ENCODE measurements at places on chromosomes 11 and 22.

GRCh38 chr11:131662317-131662972 lies 292.0 kb downstream of the NTM start:
- DNase-seq, result peak; percentile 36

DNA sequence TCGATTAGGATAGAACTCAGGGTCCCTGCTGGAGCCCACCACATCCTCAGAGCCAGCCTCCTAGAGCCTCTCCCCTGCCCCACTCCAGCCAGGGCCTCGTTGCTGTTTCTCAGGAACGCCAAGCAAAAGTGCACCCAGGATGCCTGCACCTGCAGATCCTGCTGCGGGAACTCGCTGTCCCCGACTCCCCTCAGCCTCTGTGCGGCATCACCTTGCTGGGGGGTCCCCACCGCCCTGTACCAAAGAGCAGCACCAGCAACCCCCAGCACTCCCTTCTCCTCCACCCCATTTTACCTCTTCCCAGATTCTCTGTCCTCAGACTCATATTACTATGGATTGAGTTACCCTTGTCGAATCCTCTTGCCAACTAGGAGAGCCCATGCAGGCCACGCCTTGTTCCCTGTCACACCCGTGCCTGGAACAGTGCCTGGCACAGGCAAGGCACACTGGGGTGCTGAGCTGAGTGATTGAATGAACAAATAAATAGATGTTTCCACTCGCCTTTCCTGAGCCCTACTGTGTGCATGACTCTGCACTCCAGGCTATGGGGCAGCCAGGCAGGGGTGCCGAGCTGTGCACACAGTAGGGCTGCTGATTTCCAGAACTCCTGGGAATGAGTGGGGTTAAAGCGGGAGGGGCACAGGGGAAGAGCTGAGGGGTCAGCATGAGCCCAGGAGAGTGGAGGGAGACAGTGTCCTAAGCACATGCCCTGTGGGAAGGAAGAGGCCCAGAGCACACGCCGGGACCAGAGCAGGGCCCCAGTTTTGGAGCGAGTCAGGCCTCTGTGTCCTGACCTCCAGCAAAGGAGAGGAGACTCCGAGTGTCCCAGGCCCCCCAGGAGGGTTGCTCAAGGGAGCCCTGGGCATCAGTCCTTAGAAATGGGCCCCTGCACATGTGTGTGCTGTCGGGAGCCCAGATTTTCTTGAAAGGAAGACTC lies 44.3 kb downstream of the LINC01488 start:
- DNase-seq, result no peak

- DNase-seq, result no peak
Measured at GRCh38 chr11:95264881-95265280, 33.9 kb upstream of the SESN3 start.

GRCh38 chr22:49403102-49403501 lies 424.6 kb downstream of the BRD1 start:
- DNase-seq, result peak; percentile 27

DNA sequence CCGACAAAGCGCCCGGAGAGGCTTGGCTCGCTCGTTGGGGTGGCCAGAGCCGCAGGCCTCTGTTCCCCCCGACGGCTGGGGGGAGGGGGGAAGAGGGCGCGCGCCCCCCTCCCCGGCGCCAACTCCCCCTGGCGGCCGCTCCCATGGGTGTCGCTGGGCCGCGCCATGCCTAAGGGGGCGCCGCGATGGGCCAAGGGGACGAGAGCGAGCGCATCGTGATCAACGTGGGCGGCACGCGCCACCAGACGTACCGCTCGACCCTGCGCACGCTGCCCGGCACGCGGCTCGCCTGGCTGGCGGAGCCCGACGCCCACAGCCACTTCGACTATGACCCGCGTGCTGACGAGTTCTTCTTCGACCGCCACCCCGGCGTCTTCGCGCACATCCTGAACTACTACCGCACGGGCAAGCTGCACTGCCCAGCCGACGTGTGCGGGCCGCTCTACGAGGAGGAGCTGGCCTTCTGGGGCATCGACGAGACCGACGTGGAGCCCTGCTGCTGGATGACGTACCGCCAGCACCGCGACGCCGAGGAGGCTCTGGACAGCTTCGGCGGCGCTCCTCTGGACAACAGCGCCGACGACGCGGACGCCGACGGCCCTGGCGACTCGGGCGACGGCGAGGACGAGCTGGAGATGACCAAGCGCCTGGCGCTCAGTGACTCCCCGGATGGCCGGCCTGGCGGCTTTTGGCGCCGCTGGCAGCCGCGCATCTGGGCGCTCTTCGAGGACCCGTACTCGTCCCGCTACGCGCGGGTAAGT lies 1.4 kb downstream of the KCNC1 start:
- peak; percentile 44 for DNase-seq

- DNase-seq, result peak; percentile 51
Measured at GRCh38 chr22:49999946-50000586, 12.5 kb downstream of the IL17REL start.

GRCh38 chr22:38202437-38203089 lies 769 bp downstream of the MAFF start:
- DNase-seq, result peak; percentile 94

- no peak for DNase-seq
Measured at GRCh38 chr11:87347441-87347840, 309.7 kb downstream of the TMEM135 start.

DNA sequence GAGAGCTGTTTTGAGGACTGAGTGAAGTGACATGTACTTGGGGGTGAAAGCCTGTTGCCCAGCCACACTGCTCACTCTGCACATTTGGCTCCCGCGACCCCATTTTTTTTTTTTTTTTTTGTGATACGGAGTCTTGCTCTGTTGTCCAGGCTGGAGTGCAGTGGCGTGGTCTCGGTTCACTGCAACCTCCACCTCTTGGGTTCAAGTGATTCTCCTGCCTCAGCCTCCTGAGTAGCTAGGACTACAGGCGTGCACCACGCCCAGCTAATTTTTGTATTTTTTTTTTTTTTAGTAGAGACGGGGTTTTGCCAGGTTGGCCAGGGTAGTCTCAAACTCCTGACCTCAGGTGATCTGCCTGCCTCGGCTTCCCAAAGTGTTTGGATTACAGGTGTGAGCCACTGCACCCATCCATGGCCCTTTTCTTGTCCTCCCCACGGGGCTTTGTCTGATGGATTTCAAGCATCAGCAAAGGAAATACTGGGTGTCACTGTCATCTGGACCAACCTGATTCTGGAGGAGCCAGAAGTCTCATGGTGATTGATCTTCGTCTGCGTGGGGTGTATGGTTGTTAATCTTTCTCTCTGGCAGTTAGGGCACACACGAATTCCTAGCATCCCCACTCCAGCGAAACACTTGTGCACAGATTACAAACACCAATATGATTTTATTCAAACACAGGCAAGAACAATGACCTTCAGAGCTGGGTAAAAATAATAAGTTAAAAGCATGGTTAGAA lies 3.4 kb upstream of the UCP3 start:
- no peak for DNase-seq

DNA sequence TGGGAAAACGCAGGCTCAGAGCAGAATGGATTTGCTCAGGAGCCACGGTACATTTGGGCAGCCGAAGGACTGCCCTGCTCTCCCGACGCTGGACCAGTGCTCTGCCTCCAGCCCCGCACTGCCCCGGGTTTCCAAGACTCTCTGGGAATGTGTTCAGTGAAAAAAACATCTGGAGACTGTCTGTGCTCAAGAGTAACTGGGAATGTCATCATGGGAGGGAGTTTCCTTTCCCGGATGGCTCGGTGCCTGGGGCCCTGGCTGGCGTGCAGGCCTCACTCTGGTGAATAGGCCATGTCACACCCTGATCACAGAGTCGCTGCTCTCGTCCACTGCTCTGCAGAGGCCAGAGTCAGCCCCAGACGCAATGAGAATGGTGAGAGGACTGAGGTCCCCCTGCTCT lies 9.8 kb upstream of the APOL6 start:
- DNase-seq, result peak; percentile 84

DNA sequence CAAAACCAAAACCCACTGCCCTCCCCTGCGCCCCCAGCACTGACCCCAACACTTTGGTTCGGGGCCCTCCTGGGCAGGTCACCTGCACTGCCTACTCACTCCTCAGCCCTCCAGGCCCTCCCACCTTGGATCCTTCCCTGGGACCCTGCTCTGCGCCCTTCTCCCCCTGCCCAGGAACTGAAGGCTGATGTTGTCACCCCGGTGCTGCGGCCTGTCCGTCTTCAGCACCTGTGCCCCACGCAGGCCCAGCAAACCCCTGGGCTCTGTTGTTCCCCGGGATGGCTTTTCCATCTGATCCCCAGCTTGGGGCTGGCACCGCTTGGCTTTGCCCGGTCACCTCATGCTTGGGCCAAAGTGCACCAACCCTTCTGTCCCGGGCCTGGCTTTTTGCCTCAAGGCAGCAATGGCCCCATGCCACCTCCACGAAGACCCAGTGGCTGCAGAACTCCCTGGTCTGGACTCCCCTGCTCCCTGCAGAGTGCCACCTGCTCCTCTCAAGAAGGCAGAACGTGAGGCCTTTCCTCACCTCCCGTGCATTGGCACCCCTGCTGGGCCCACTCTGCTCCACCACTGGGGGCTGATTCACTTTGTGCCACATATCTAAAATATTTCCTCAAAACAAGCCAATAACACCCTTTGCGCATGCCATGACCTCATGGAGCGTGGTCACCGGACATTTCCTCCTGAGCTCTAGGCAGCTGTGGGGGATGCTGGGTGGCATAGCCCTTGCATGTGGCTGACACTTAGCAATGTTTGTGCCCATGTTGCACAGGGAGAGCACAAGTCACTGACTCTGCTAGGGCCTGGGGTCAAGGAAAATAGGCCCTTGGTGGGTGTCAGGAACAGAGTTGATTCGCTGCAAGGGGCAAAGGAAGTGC lies 8.8 kb downstream of the PPM1F start:
- DNase-seq, result no peak

DNA sequence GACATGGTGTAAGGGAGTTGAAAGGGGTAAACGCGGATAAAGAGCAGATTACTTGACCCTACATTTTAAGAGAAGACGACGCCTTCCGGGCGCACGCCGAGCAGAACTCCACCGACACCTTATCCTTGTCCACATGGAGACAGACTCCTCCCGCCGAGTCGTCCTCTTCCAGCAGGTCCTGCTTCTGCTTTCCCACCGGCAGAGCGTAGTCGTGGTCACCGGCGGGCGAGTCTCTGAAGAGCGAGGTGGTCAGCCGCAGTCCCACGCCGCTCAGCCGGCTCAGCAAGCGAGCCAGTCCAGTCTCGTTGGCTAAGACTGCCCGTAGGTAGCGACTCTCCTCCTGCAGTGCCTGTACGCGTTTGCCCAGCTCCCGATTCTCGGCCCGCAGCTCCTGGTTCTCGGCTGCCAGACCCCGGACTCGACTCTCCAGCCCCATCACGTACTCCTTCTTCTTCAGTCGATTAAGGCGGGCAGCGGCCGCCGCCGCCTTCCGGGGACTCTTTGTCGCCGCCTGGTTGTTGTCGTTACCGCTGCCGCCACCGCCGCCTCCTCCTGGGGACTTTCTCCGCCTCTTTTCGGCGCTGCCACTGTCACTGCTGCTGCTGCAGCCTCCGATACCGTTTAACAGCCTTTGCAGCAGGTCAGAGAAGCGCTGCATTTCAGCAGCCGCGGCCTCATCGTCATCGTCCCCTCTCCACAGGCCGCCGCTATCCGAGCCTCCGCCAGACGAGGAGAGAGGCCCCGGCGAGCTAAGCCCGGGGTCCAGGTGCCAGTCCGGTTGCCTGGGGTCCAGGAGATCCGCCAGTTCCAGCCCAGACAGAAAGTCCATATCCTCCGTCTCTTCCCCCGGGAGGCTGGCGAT lies 945 bp downstream of the CREBZF start:
- DNase-seq, result peak; percentile 87

GRCh38 chr11:127393460-127393997 lies 393.0 kb upstream of the KIRREL3 start:
- no peak for DNase-seq

GRCh38 chr11:128890216-128890542 lies 977 bp upstream of the KCNJ5 start:
- no peak for DNase-seq

GRCh38 chr22:43928468-43928867 lies 4.9 kb downstream of the PNPLA3 start:
- no peak for DNase-seq

GRCh38 chr11:130868721-130869390 lies 47.4 kb downstream of the SNX19 start:
- DNase-seq, result no peak

DNA sequence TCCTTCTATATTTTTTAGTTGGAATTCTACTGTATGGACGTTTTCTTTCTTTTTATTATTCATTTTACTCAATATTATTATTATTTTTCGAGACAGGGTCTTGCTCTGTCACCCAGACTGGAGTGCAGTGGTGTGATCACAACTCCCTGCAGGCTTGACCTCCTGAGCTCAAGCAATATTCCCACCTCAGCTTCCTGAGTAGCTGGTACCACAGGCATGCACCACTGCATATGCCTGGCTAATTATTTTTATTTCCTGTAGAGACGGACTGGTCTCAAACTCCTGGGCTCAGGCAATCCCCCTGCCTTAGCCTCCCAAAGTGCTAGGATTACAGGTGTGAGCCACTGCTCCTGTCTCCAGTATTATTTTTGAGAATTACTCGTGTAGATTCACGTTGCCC lies 34.0 kb upstream of the CCDC134 start:
- DNase-seq, result no peak

DNA sequence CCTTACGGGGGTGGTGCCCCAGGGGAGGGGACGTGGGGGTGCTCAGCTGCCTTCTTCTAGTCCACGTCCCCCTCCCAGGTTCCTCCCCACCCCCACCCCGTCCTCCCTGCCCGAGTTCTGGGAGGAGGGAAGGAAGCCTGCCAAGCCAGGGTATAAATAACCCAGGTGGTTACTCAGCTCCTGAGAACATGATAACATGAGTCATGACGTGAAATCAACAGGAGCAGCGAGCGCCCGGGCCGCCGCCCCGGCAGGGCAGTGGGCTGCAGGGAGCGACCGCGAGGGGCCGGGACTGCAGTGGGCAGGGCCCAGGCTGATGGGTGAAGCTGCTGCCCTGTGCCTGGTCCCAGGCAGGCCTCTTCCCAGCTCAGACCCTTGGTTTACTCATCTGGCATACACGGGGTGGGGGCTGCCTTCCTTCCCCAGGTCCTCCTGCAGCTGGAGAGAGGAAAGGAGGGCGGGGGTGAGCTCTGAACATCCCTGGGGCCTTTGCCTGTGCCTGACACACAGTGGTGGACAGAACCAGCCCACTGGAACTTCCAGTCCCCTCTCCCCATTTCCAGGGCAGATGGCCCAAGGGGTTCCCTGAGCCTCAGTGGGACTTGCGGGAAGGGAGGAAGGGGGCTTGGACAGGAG lies 8.8 kb upstream of the PDGFB start:
- DNase-seq, result no peak

DNA sequence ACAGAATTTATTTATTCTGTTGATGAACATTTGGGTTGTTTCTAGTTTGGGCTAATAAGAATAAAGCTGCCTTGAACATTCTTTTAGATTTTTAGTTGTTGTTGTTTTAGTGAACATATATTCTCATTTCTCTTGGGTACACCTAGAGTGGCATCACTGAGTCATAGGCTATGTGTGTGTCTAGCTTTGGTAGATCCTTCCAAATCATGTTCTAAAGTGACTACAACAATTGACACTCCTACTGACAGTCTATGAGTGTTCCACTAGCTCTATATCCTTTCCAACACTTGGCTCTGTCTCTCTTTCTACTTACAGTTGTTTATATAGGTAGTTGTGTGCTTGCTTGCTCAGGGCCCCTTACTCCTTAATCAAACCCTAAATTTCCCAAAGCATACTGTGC lies 346.0 kb upstream of the NCAM1 start:
- no peak for DNase-seq

Measured in sciatic nerve (tissue), 2 donors.